Uterus (tissue), 4 donors: ENCODE measurements at places on chromosomes 13 and 19. TPM values are rescaled to one million over a fixed set of nuclear protein-coding genes. Genes with fewer than 3 reads are reported as not detected.

Gene NANOS3
- not detected for total RNA-seq

Gene CEACAM6
- not detected for total RNA-seq

- H3K36me3 ChIP-seq = no peaks in the 10 kb centered on the region
- H3K27ac ChIP-seq = no peak overlapping the region
- H3K4me1 ChIP-seq = no peaks in the 10 kb centered on the region
- no peak overlapping the region for H3K4me3 ChIP-seq
- DNase-seq = no peak
These were observed 42.4 kb upstream of the ESD start for GRCh38 chr13:46839399-46839798.

DNA sequence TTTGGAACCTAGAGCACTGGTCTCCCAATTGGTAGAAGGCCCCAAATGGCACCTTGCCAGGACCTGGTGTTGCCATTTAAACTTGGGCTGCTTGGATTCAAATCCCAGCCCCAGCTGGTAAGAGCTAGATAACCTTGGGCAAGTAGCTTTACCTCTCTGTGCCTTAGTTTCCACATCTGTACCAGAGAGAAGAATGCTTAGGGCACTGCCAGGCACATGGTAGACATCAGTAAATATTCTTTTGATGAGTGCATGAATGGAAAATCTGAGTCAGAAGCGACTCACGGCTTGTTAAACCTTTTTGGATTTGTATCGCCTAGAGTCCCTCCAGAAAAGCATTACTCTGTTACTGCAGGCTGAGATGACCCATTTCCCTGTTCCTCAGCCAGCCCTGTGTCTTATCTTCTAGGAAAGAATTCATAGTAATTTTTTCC lies 90.9 kb downstream of the SIPA1L3 start:
- no peaks in the 10 kb centered on the region for H3K4me1 ChIP-seq
- no peak overlapping the region for H3K4me3 ChIP-seq
- no peaks in the 10 kb centered on the region for H3K36me3 ChIP-seq
- H3K27me3 ChIP-seq = no peaks in the 10 kb centered on the region
- no peak for DNase-seq

- no peaks in the 10 kb centered on the region for H3K4me1 ChIP-seq
- H3K27ac ChIP-seq = no peak overlapping the region
- DNase-seq = no peak
- no peaks in the 10 kb centered on the region for H3K27me3 ChIP-seq
These were observed 49.5 kb downstream of the STARD13 start for GRCh38 chr13:33236021-33236420.

DNA sequence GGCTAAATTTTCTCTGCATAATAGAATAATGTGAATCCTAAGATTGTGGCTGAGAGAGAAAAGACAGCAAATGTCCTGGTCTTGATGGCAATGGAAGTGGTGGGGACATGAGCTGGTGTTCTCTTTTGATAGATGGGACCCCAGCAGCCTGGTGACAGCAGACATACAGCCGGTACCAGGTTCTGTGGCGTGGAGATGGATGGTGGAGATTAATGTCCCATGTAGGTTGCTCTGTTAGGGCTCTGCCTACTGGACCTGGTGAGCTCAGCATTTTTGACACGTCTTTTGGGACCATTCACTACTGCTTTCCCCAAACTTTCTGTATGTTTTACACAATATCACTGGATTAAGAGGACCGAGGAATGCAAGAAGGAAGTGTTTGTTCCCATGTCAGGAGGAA lies 8.2 kb upstream of the SIGLEC14 start:
- H3K4me1 ChIP-seq = no peaks in the 10 kb centered on the region
- H3K27me3 ChIP-seq = no peaks in the 10 kb centered on the region
- no peaks in the 10 kb centered on the region for H3K36me3 ChIP-seq

- DNase-seq = no peak
- H3K36me3 ChIP-seq = no peaks in the 10 kb centered on the region
- H3K4me3 ChIP-seq = no peak overlapping the region
- H3K27me3 ChIP-seq = no peaks in the 10 kb centered on the region
- no peak overlapping the region for H3K27ac ChIP-seq
- no peaks in the 10 kb centered on the region for H3K4me1 ChIP-seq
These were observed 20.6 kb downstream of the ZNF558 start for GRCh38 chr19:8811315-8812172.

- H3K36me3 ChIP-seq = no peaks in the 10 kb centered on the region
- H3K4me1 ChIP-seq = no peaks in the 10 kb centered on the region
These were observed 459.8 kb downstream of the FGF14 start for GRCh38 chr13:101942038-101942437.

- no peaks in the 10 kb centered on the region for H3K27me3 ChIP-seq
- H3K27ac ChIP-seq = no peak overlapping the region
- no peaks in the 10 kb centered on the region for H3K36me3 ChIP-seq
These were observed 437.9 kb downstream of the KLF5 start for GRCh38 chr13:73496711-73497110.
